ENCODE measurements at places on chromosomes 13 and 19.

DNA sequence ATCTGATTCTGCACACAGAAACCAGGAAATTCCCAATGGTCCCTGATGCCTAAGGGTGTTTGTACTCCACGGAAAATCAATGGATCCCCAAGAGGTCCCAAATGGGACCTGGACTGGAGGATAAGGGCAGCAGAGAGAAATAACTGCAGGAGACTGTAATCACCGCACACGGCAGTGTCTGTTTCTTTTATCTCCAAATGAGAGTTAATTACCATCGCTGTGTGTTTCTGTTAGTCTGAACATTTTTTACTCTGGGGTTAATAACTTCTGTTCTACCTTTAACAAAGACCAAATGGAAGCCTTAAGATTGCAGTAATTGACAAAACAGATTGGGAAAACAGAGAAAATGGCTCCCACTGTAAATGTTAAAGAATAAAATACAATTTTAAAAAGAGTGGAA, 320.9 kb downstream of the DCLK1 start:
- no peak for DNase-seq

DNA sequence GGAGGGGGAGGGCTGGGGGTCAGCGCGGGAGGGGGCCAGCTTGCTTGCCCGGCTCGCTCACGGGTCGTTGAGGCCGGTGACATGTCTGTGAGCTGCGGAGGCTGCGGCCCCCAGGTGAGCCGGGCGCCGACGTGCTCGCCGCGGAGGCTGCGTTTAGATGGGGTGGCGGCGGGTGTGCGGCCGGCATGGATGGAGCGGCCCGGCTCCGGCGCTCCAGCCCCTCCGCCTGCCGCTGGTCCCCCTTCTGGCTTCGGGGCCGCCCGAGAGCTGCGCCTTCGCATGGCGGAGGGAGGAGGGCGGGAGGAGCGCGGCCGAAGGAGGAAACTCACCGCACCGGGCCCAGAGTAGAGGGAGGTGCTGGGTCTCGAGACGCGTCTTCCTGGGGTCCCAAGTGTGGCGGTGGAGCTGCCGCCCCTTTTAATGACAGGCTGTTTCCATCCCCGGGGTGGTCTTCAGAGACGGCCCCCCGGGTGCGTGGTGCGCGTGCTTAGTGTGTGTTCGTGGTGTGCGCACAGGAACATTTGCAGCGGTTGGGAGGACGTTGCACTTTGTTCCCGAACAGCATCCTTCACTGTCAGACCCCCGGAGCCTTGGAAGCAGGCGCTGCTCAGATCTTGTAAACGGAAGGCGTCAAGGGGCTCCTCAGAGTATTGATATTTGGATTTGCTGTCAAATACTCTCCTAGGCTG, at the start of gene AKAP11:
AKAP11 (plus strand) TSS at position 38 of the 689 bp plus-strand sequence. CDS start 14,197 bp downstream, outside the sequence.
- peak; percentile 11 for DNase-seq

- DNase-seq: no peak
Measured at GRCh38 chr19:3020321-3020960, 8.6 kb downstream of the TLE2 start.

GRCh38 chr13:40366119-40366518, 300.3 kb downstream of the FOXO1 start:
- DNase-seq: no peak

DNA sequence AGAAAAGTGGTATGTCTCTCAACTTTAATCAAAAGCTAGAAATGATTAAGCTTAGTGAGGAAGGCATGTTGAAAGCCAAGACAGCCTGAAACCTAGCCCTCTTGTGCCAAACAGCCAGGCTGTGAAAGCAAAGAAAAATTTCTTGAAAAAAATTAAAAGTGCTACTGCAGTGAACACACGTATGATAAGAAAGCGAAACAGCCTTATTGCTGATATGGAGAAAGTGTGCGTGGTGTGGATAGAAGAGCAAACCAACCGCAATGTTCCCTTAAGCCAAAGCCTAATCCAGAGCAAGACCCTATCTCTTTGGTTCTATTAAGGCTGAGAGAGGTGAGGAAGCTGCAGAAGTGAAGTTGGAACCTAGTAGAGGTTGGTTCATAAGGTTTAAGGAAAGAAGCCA, 96.4 kb downstream of the ZDHHC20 start:
- no peak for DNase-seq

DNA sequence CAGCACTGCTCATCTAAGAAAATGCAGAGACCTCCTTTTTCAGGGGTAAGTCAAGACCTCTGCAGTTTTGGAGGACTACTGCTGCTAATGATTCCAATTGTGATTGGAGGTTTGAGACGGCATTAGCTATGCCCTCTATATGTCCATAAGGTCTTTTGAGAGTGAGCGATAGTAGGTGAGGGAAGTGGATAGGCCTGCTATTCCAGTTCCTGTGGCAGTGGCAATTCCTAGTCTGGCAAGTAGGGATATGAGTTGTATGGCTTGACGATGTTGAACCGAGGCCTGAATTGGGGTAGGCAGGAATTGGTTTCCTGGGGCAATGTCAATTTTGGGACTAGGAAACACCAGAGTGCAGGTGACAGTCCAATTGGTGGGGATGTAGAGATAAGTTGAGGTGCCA, 913.1 kb upstream of the SLITRK5 start:
- DNase-seq: no peak

GRCh38 chr13:39768962-39769361, 113.5 kb downstream of the COG6 start:
- no peak for DNase-seq

- no peak for DNase-seq
Measured at GRCh38 chr13:75008926-75009325, 473.0 kb downstream of the TBC1D4 start.

GRCh38 chr13:114118511-114119123, 13.8 kb downstream of the RASA3 start:
- DNase-seq: no peak

GRCh38 chr13:99955107-99955746, 16.3 kb downstream of the ZIC5 start:
- DNase-seq: no peak

GRCh38 chr19:3054972-3055740, 7.1 kb downstream of the TLE5 start:
- no peak for DNase-seq

GRCh38 chr19:29001141-29001581, 211.8 kb downstream of the UQCRFS1 start:
- DNase-seq: no peak

All from NCI-H345 (cell line).